Vagina (tissue), 2 donors: ENCODE measurements at places on chromosomes 4 and X. TPM values are rescaled to one million over a fixed set of nuclear protein-coding genes. Genes with fewer than 3 reads are reported as not detected.

- DNase-seq: no peak
Observed at GRCh38 chr4:44493924-44494323, 45.3 kb upstream of the KCTD8 start.

GRCh38 chr4:105990933-105991332 lies 95.7 kb downstream of the NPNT start:
- DNase-seq: no peak

The ELMOD2 gene
- 15.7 TPM for total RNA-seq

The NHS gene
- 8.3 TPM for total RNA-seq

GRCh38 chr4:155007660-155008176 lies 200.7 kb upstream of the NPY2R start:
- no peak for DNase-seq

DNA sequence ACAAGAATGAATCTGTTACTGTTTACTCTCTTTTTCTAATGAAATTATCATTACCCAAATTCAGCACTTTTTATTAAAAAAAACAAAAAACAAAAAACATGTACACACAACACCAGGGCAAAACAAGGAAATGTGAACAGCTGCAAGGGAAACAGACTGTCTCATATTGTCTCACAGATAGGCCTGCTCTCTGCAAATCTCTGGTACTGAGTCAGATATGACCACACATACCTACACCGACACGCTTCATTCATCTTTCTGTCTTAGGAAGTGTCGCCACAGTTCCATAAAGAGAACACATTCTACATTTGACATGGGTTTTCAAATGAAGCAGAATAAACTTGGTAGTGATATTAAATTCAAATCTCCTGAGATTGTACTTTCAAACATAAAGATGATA lies 92.2 kb upstream of the GPR34 start:
- DNase-seq: no peak

DNA sequence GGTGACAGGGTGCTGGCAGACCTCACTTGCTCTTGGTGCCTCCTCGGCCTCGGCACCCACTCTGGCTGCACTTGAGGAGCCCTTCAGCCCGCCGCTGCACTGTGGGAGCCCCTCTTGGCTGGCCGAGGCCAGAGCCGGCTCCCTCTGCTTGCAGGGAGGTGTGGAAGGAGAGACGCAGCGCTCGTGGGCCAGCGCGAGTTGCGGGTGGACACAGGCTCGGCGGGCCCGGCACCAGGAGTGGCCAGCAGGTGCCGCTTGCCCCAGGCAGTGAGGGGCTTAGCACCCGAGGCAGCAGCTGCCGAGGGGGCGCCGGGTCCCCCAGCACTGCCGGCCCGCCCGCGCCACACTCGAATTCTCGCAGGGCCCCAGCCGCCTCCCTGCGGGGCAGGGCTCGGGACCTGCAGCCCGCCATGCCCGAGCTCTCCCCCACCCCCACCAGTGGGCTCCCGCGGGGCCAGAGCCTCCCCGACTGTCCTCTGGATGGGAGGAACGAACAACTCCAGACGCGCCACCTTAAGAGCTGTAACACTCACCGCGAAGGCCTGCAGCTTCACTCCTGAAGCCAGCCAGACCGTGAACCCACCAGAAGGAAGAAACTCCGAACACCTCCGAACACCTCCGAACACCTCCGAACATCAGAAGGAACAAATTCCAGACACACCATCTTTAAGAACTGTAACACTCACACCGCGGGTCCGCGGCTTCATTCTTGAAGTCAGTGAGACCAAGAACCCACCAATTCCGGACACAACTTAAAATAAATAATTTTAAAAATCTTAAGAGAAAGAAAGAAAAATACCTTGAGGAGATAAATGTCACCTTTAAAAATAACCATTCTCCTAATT lies 311.1 kb upstream of the SLC7A11 start:
- no peak for DNase-seq

The GUCY1B1 gene
- total RNA-seq: 22.8 TPM

GRCh38 chrX:30814978-30815377 lies 74.1 kb downstream of the TAB3 start:
- DNase-seq: no peak

DNA sequence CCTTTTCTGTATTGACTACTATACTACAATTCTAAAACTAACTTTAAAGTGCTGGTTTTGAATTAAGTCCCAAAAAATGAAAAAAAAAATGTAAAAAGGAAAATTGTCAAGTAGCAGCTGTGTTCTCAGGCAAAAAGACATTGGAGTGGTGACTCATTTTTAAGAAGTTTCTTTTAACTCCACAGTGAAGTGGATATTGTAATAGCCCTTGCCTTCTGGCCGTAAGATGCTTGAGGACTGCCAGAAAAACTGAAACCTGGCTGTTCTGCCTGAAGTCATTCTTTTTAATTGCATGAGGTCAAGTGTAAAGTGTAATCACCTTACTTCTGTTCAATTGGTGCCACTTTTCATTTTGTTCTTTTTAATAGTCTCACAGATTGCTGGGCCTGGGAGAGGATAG lies 28.9 kb downstream of the SPANXD start:
- no peak for DNase-seq
